Activated T-helper 1 cell treated with Interleukin-2 at 50 U/mL for 16 hours (primary cell): ENCODE measurements at places on chromosomes 5 and 9.

DNA sequence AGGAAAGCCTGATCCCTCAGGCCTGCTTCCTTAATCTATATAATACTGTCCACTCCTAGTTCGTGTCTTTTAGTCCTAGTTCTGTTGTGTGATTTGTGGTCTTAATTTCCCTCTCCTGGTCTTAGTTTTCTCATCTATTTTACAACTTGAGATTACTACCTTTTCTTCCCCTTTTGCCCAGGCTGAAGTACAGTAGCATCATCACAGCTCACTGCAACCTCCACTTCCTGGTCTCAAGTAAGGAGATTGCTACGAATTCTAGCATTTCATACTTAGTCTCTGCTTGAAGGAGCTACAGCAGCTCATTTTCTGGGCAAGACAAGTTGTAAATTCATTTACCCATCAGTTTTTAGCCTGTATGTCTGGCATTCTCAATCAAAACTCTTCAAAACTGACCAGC lies 5.5 kb downstream of the TRIM32 start:
- no peak for DNase-seq

DNA sequence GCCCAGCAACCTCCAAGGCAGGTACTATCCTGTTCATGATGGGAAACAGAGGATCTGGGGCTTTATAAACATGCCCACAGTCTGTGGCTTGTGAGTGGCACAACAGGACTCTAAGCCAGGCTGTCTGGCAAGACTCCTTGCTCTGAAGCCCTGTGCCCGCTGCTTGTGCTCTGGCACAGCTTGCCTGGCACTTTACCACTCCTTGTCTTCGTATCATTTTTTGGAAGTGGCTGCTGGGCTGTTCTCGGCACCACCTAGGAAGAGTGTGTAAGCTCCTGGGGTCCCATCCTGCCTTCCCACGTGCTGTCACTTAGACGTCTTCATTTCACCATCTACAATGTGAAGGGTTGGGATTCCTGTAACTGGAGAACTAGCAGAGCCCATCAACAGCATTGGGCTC lies 59.3 kb upstream of the GLRX start:
- no peak for DNase-seq

DNA sequence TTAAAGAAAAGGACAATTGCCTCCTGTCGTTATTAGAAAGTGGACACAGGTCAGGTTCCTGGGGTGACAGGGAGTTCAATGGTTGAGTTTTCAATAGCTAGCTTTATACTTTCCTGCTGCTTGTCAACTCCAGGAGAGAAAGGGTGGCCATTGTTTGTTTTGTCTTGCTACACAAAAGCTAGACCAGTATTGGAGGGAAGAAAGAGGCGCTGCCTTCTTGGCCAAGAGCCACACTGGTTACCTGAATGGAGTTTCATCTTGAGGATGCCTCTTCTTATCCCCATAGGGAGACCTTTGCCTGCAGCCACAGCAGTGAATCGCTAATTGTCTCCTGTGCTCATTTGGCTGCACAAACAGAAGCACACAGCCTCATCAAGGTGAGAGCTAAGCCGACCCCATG lies 279.4 kb upstream of the GRIA1 start:
- no peak for DNase-seq

GRCh38 chr5:145661737-145662485 lies 173.2 kb downstream of the PRELID2 start:
- DNase-seq = no peak

- DNase-seq = no peak
Observed at GRCh38 chr5:149348518-149348917, 3.2 kb downstream of the GRPEL2 start.

GRCh38 chr9:107274953-107275422 lies 8.1 kb upstream of the RAD23B start:
- DNase-seq = no peak

GRCh38 chr9:18942801-18943200 lies 90.2 kb downstream of the SAXO1 start:
- no peak for DNase-seq

GRCh38 chr5:158309088-158309807 lies 450.3 kb upstream of the CLINT1 start:
- no peak for DNase-seq

DNA sequence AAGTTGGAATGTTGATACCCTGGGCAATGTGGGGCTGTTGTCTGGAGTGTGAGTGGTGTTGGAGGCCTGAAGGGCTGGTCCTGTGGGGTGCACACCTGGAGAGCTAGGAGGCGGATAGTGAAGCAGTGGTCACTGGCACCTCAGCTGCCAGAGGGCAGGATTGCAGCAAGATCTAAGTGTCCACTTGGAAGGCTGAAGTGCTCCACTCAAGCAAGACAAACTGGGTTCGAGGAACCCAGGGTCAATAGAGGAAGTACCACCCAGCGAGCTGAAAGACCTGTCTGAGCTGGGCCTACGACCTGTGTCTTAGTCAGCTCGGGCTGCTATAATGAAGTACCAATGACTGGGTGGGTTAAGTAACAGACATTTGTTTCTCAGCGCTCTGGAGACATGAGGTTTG lies 39.7 kb upstream of the TJP2 start:
- DNase-seq = no peak

GRCh38 chr9:72471096-72471495 lies 50.3 kb upstream of the TMC1 start:
- no peak for DNase-seq

- DNase-seq = no peak
Observed at GRCh38 chr9:69393425-69393824, 68.4 kb downstream of the ENTREP1 start.

GRCh38 chr9:135090081-135090480 lies 2.6 kb downstream of the OLFM1 start:
- no peak for DNase-seq

GRCh38 chr9:112174965-112175795 lies at the start of gene SUSD1:
TSS of gene SUSD1 (minus strand) at chr9:112175297. CDS start at chr9:112175235, 62 bp downstream.
- no peak for DNase-seq

GRCh38 chr9:107368696-107369095 lies 85.6 kb downstream of the RAD23B start:
- no peak for DNase-seq

GRCh38 chr5:953535-954449 lies 54.8 kb upstream of the NKD2 start:
- no peak for DNase-seq

DNA sequence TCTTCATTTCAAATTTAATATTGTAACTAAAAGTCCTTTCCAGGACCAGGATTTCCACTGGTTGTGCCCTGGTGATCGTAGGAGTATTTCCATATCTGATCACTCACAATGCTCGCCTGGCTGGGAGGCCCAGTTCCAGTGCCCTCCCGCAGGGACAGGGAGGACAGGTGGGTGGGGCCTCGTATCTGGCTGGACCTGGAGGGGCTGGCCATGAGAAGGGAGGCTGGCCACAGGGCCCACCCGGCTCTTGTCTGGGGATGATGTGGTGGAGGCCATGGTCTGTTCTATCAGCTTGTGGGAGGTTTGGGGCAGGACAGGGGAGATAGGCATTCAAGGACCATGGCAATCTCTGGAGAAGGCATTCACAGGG lies 286.4 kb downstream of the GADD45G start:
- DNase-seq = no peak

- DNase-seq = no peak
Observed at GRCh38 chr9:76624391-76625048, 139.7 kb upstream of the PCA3 start.
